ENCODE measurements at places on chromosomes 13 and 19.

DNA sequence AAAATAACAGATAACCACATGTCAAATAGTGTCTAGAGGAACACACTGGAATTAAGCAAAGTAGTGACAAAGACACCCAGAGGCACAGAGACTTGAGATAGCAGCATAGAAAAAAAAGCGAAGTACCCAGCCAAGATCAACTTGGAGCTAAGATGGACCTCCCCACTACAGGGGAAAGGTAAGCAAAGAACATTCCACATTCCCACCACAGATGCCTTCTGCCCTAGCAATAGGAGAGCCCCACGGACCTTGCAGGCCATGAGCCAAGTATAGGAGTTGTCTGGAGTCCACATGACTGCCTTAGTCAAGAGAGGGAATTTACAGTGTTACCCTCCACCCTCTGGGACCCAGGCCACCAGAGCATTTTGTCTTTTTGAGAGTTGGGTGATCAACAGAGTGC lies 110.7 kb upstream of the SPRY2 start:
- DNase-seq: no peak

DNA sequence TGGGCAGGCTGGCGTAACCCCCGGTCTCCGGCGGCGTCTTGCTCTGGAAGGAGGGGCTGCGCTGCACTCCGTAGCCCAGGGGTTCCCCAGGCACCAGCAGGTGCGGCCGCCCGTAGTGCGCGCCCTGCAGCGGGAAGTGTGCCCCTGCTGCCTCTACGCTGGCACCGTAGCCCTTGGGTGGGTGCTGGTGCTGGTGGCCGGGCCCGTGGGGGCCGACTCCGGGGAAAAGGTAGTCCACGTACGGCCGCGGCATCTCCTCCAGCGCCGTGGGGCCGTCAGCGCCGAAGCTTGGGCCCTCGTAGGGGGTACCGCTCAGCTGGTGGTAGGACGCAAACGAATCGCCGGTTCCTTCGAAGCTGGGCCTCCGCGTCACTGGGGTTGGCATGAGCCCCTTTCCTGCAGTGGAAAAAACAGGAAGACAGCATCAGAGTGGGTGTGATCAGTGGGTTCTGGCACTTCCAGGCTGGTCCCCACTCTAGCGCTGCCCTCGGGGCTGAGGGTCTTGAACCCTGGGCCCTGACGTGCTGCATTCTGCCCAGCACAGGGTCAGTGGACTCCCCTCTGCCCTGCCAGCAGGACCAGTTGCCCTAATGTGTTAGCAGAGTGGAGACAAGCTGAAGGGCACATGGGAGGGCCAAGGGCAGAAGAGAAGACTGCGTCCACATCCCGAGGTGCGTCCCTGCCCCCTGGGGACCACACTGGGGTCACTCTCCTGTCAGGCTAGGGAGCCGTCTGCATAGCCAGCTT lies 72.3 kb downstream of the LATS2 start:
- no peak for DNase-seq

- no peak for DNase-seq
Measured at GRCh38 chr13:20776751-20777150, 3.0 kb upstream of the EEF1AKMT1 start.

- DNase-seq: no peak
Measured at GRCh38 chr19:2186071-2186846, 22.5 kb downstream of the DOT1L start.

DNA sequence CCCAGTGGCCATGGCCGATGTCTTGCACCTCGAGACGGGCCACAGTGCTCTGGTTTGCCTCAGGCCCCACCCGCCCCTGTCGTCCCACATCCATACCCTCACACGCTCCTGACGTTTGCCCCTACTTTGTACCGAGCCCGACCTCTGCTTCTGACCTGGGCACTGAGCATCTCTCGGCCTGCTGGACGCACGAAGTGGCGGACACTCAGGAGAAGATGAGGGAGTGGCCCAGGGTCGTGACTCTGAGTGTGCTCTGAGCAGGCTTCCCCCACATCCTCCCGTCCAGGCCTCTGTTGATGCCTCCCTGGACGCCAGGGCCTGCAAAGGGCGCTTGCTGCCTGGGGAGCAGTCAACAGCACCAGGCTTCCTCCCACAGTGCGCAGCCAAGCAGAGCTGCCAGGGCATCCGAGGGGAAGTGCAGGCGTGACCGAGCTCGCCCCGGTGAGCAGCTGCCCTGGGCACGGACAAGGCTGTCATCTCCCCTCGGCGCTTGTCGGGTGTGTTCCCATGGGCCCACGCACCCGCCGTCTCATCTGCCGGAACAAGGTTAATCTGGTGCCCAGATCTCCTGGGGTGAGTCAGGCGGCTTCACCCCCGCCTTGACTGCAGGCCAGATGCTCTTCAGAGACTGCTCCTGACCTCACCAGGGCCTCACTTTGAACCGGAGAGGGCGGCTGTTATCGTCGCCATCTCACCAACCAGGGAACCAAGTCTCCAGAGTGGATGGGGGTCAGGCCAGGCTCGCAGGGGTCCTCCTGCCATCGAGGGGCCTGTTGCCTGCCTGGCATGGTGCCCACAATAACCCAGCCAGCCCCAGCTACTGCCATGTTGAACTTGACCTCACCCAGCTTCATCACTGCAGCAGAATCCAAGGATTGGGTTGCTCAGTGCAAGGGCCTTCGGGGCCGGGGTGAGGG lies 27.2 kb downstream of the COMP start:
- no peak for DNase-seq

DNA sequence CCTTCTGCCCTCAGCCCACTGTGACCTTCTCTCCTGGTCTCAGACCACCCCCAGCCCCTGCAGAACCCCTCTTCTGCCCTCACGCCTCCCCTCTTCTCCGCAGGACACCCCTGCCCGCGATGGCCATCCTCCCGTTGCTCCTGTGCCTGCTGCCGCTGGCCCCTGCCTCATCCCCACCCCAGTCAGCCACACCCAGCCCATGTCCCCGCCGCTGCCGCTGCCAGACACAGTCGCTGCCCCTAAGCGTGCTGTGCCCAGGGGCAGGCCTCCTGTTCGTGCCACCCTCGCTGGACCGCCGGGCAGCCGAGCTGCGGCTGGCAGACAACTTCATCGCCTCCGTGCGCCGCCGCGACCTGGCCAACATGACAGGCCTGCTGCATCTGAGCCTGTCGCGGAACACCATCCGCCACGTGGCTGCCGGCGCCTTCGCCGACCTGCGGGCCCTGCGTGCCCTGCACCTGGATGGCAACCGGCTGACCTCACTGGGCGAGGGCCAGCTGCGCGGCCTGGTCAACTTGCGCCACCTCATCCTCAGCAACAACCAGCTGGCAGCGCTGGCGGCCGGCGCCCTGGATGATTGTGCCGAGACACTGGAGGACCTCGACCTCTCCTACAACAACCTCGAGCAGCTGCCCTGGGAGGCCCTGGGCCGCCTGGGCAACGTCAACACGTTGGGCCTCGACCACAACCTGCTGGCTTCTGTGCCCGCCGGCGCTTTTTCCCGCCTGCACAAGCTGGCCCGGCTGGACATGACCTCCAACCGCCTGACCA lies 3.3 kb downstream of the LRFN3 start:
- no peak for DNase-seq

- no peak for DNase-seq
Measured at GRCh38 chr19:7386308-7386707, 37.6 kb downstream of the ARHGEF18 start.

GRCh38 chr13:45953082-45953481 lies 99.5 kb downstream of the ZC3H13 start:
- no peak for DNase-seq

DNA sequence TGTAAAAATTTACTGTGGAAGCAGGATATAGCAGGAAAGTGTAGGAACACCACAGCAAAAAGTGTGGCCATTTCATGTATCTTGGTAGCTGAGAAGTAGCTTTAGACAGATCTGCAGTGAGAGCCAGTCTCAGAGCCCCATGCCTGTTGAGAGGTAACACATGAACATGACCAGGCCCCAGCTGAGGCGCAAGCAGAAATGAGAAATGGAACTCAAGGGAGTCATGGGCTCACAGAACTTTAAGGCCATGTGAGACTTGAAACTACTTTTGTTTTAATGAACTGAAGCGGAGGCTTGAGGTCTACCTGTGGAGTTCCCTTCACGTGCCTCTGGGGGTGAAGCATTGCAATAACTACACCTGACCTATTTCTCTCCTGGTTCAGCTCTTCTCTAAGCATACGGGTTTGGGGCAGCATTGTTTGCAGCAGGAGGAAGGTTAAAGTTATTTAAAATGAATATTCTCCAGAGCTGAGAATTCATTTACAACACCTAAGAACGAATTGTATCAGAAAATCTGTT lies 3.3 kb downstream of the MYO16 start:
- no peak for DNase-seq

- no peak for DNase-seq
Measured at GRCh38 chr19:4016903-4017638, 9.5 kb downstream of the PIAS4 start.

DNA sequence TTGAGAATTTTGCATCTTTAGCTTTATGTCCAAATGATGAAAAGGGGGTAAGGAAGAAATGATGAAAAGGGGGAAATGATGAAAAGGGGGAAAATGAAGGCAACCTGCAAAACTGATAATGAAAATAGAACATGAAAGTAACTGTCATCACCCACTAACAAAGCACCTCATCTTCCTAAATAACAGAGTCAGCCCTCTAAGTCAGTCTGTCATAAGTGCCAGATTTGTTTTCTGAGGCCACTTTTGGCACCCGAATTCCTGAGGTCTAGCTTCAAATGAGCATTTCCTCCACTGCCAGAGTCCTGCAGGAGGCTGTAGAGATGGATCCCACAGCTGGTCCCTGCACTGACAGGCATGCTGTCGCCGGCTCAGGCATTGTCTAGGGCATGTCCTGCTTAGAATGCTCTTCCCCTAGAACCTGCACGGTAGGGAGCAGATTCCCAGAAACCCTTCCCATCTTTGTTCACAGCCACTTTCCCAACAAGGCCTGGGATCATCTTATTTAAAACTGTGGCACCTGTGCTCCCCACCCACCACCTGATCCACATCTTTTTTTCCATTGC lies 25.3 kb downstream of the RAP2A start:
- no peak for DNase-seq

- no peak for DNase-seq
Measured at GRCh38 chr19:44602081-44602480, 11.3 kb upstream of the IGSF23 start.

DNA sequence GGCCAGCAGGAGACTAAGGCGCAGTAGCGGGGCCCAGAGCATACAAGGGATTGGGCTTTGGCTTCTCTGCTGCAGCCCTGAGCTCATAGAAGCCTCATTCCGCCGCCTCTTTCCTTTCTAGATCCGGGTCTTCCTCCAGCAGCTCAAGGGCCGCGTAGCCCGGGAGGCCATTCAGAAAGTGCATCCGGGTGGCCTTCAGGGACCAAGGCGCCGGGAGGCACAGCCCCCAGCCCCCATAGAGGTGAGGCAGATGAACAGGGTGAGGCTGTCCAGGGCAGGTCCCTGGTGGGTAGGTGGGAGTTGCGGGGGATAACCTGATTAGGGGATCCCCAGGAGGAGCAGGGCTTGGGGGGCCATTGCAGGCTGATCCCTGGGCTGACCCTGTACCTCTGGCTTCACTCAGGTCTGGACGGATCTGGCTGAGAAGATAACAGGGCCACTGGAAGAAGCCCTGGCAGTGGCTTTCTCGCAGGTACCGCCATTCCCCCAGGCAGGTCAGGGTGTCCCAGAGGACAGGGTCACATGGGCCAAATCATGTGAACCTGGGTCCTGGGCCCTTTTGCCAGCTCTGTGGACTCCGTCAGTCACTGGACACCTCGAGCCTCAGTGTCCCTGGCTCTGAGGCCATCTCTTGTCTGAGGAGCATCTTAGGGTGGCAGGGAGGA lies 1.3 kb downstream of the SNAPC2 start:
- no peak for DNase-seq

- DNase-seq: no peak
Measured at GRCh38 chr13:48126944-48127830, 32.3 kb upstream of the MED4 start.

- DNase-seq: no peak
Measured at GRCh38 chr19:19742773-19743172, 9.9 kb upstream of the ZNF14 start.

DNA sequence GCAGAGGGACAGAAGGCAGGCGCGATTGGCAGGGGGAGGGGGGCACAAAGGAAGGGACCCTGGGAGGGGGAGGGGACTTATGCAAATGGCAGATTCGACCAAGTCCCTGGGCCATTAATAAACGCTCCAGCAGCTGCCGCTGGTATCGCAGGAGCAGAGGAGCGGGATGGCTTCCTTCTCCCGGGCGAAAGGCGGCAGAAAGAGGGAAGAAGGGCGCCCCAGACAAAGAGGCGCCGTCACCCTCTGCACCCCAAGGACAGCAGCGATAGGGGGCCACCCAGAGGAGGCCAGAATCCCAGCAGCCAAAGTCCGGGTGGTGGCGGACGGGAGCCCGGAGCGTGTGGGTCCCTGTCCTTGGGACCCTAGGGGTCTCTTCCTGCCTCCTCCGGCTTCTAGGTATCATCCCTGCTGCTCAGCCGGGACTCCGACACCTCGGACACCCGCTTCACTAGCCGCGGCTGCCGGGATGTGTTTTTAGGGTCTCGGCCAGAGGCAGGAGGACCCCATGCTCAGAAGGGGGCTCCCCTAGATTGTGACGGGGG lies 1.9 kb downstream of the PTPRS start:
- DNase-seq: no peak

DNA sequence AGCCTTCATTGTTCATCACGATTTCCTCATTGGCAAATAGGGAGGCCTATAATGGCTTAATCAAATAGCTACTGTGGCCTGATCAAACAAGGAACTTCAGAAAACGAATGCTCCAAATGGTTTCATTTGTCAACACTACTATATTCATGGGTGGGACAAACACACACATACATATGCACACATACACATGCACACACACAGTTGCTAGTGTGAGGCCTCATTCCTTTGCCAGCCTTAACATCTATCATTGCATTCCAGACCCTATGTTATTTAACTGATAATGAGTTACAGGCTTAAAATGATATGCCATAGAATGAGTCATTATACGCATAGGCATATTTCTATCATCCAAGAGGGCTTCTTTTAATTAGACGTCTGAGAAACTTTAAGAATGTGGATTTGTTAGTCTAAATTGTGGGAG lies 140.2 kb downstream of the KLF5 start:
- no peak for DNase-seq

DNA sequence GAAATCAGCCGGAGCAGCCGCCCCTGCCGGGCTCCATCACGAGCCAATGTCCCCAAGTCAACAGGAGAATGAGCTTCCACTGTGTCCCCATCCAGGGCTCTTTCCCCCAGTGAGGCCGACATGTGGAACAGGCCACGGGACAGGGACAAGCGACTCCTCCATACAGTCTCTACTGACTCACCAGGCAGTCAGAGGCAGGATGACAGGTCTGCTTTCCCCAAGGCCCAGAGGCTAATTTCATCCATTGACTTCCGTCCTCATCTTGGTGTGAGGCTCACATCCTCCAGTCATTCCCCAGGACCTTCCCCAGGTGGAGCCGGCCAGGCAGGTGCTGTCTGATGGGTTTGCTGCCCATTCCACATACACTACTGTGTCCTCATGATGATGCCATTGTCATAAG lies 3.5 kb downstream of the CEACAM6 start:
- no peak for DNase-seq

GRCh38 chr19:54492568-54492967 lies 10.1 kb upstream of the LAIR2 start:
- DNase-seq: no peak

DNA sequence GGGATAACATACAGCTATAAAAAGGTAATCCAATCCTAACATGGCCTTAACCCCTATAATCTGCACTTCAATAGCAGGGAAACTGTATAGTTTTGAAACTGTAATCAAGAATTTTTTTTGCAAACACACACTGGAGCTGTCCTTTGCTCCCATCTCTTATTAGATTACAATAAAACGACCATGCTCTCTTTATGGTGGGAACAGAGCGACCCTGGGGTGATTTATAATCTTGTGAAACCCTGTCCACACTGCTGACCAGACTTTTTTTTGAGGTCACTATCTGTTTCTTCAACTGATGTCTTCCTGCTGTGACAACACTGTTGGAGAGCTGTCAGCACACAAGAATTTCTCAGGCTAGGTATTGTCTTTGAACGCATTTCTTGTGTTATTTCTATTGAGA lies 35.3 kb downstream of the DACH1 start:
- DNase-seq: no peak
